ENCODE measurements at places on chromosomes 5 and 9. TPM values are rescaled to one million over a fixed set of nuclear protein-coding genes. Genes with fewer than 3 reads are reported as not detected.

The TTC23L gene
- polyA plus RNA-seq, result not detected

The KCTD16 gene
- polyA plus RNA-seq, result not detected

The PCAT7 gene
- not detected for polyA plus RNA-seq

The TTC16 gene
- polyA plus RNA-seq, result not detected

The PRR16 gene
- polyA plus RNA-seq, result not detected
